NCI-H1092 treated with DMSO at 0.1 percent for 48 hours (cell line): ENCODE measurements at places on chromosomes 1 and 21.

GRCh38 chr1:160652924-160653619 lies 6.2 kb upstream of the SLAMF1 start:
- DNase-seq = no peak

- DNase-seq = peak; percentile 49
Measured at GRCh38 chr21:36113647-36114428, 21.0 kb upstream of the CBR3 start.

- DNase-seq = no peak
Measured at GRCh38 chr1:83761167-83762038, 237.5 kb downstream of the TTLL7 start.

GRCh38 chr1:173206816-173207568 lies at the start of gene TNFSF4:
TNFSF4 (minus strand) TSS chr1:173207331; CDS start chr1:173207176, 155 bp downstream.
- no peak for DNase-seq

DNA sequence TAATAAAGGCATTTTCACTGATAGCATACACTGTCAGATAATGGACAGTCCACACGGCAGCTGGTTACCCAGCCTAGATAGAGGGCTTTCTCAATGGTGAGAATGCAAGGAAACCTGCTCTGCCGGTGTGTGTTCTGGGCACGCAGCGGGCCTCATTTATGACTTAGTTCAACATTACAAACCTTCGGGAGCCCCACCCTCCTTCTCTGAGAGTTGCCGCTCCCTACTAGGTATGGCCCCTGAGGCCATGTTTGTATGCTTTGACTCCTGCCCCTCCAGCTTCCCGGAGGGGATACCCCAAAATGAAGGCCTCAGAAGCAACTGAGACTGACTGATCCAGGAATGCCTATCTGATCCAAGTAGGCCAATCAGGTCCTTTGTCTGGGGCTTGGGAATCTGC lies 17.2 kb upstream of the FABP3 start:
- no peak for DNase-seq

DNA sequence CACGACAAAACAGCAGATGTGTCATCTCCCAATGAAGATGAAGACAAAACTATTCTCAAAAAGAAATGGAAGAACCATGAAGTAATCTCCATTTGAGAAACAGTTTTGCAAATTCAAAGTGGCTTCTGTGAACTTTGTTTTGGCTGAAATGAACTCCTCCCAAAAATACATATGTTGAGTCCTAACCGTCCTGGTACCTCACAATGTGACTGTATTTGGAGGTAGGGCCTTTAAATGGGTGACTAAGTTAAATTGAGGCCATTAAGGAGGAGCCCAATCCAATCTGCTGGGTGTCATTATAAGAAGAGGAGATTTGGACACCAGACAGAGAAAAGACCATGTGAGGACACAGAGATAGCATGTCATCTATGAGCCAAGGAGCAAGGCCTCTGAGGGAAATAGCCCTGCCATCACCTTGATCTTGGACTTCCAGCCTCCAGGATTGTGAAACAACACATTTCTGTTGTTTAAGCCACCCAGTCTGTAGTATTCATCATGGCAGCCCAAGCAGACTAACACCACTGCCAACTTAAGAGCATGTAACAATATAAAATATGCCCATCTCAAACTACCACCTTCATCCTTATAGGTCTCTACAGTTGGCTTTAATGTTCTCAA lies 38.3 kb upstream of the KCNE1 start:
- DNase-seq = no peak

GRCh38 chr1:6163191-6163972 lies 16.7 kb downstream of the CHD5 start:
- no peak for DNase-seq

- no peak for DNase-seq
Measured at GRCh38 chr1:187734427-187734826, 905.7 kb downstream of the PLA2G4A start.

GRCh38 chr1:180261524-180262155 lies 31.6 kb downstream of the LHX4 start:
- DNase-seq = no peak

DNA sequence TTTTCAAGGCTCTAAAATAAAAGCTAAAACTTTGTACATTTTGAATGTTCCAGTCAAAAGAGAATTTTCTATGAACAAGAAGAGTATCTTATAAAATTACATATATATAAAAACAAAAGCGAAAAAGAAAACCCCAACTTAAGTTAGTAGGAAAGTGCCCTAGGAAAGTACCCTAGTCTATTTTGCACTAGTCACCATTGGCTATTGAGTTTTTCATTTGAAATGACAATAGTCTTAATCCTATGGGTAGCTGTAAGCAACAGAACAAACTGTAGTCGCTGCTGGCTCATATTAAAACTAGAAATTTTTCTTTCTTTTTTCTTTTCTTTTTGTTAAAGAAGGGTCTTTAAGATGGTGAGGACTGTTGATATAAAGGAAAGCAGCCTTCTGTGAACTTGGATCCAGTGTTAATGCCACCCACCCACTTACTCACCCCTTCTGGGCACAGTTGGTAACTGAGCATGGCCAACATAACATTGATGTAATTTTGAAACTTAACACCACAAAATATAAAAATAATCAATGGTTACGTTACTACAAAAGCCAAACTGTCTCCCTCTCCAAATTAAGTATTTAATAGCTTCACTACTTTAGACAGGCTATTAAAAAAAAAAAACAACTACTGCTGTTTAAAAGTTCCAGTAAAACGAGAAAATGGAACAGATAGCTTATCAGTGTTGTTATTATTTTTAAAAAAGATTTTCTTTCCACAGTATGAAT lies 177.0 kb downstream of the EIF4G3 start:
- DNase-seq = no peak

GRCh38 chr1:169009666-169010065 lies 96.8 kb upstream of the ATP1B1 start:
- DNase-seq = no peak

GRCh38 chr1:25197982-25198662 lies 34.2 kb downstream of the SYF2 start:
- peak; percentile 82 for DNase-seq

- no peak for DNase-seq
Measured at GRCh38 chr1:235892202-235892601, 25.5 kb upstream of the LYST start.
